ENCODE measurements at places on chromosomes 1 and 21. TPM values are rescaled to one million over a fixed set of nuclear protein-coding genes. Genes with fewer than 3 reads are reported as not detected.

Gene BRDT
- total RNA-seq = not detected

Gene S100A7
- not detected for total RNA-seq

Gene ACTA1
- 5.2 TPM for total RNA-seq

Gene ANGPTL3
- total RNA-seq = 0.51 TPM

Gene KCNH1
- total RNA-seq = not detected

Gene LCE2A
- not detected for total RNA-seq

Gene HMGCS2
- total RNA-seq = 1.5 TPM

Gene TTC24
- 0.15 TPM for total RNA-seq

Gene LINGO4
- total RNA-seq = not detected

Gene TIE1
- 0.84 TPM for total RNA-seq

Gene KRTAP12-3
- not detected for total RNA-seq

Gene CFHR4
- not detected for total RNA-seq

Gene CD84
- not detected for total RNA-seq

Gene SH2D1B
- total RNA-seq = not detected

Gene SLC35A3
- total RNA-seq = 24.9 TPM

Gene HSF2BP
- total RNA-seq = 2.2 TPM

Gene NUP210L
- total RNA-seq = not detected

Gene HAO2
- total RNA-seq = not detected

Gene EVA1C
- not detected for total RNA-seq

Gene CLCA2
- not detected for total RNA-seq

Gene LMX1A
- 0.07 TPM for total RNA-seq

Gene CD2
- not detected for total RNA-seq
